Mucosa of gallbladder (tissue), 1 donor: ENCODE measurements at places on chromosomes 2 and 18.
A peak's percentile ranks its signal among the peaks of the same experiment; 100 is the strongest.

DNA sequence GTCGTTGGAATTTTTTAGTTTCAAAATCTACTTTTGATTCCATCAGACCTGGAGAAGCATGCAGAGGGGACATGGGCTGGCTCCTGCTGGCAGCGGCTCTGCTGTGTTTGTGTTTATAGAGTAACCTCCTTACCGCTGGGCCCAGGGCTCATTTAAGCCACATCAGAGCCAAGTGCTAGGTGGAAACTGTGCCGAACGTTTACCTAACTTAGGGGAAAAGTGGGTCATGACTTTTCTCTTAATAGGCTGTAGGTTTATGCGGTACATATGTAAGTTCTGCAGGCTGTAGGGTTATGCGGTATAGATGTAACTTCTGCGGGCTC, 17.7 kb downstream of the CNDP2 start:
- no peak for DNase-seq

DNA sequence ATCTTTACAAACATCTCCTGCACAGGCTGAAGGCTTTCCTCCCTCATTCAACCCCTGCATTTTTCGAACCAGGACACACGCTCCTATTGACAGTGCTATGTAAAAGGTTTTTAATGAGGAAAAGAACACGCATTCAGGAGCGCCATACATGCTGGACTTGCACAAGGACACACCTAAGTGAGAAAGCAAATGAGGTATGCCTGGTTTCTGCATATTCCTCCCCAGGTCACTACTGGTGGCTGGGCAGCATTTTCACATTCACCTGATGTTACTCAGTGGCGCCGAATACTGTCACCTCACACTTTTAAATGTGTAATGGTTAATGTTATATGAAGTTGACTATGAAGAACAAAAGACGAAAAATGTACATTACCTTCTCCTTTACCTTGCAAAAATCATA, 150.6 kb downstream of the ANTXR1 start:
- no peak for DNase-seq

- DNase-seq: peak; percentile 61
Measured at GRCh38 chr2:192194866-192195547, at the start of gene TMEFF2. Gene TMEFF2 (minus strand): TSS chr2:192194933. CDS start chr2:192194524, 409 bp downstream.

GRCh38 chr2:182020286-182021070, 34.8 kb downstream of the PPP1R1C start:
- no peak for DNase-seq
